Neural progenitor cell (in vitro differentiated cells): ENCODE measurements at places on chromosomes 2 and 18. TPM values are rescaled to one million over a fixed set of nuclear protein-coding genes. Genes with fewer than 3 reads are reported as not detected.

The CDK15 gene
- 0.21 TPM in 1 of 2 replicates, not detected in the other for total RNA-seq

The XPO1 gene
- 408 and 681 TPM in 2 replicates for total RNA-seq

The TLX2 gene
- total RNA-seq = not detected in 2 replicates

The RIT2 gene
- not detected in 2 replicates for total RNA-seq

The ADI1 gene
- 19.0 and 29.3 TPM in 2 replicates for total RNA-seq

DNA sequence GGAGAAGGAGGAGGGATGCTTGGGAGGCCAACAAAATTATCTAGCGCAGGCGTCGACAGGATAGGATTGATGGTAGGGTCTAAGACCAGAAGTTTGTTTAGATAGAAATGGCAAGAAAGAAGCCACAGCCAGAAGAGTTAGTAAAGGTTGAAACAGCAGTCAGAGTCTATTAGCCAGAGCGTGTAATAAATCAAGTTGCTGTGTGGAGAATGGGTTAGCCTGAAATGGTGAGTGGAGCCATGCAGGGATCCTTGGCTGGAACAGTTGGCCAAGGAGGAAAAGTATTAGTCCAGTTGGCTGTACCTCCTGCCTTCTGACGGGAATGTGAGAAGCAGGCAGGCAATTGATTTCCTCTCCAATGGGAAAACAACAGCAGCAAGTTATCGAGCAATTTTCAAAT lies 190.7 kb upstream of the CCDC68 start:
- no peak for DNase-seq
- H3K27me3 ChIP-seq = no peaks in the 10 kb centered on the region
- no peak overlapping the region for H3K4me3 ChIP-seq
- no peak overlapping the region for H3K27ac ChIP-seq

DNA sequence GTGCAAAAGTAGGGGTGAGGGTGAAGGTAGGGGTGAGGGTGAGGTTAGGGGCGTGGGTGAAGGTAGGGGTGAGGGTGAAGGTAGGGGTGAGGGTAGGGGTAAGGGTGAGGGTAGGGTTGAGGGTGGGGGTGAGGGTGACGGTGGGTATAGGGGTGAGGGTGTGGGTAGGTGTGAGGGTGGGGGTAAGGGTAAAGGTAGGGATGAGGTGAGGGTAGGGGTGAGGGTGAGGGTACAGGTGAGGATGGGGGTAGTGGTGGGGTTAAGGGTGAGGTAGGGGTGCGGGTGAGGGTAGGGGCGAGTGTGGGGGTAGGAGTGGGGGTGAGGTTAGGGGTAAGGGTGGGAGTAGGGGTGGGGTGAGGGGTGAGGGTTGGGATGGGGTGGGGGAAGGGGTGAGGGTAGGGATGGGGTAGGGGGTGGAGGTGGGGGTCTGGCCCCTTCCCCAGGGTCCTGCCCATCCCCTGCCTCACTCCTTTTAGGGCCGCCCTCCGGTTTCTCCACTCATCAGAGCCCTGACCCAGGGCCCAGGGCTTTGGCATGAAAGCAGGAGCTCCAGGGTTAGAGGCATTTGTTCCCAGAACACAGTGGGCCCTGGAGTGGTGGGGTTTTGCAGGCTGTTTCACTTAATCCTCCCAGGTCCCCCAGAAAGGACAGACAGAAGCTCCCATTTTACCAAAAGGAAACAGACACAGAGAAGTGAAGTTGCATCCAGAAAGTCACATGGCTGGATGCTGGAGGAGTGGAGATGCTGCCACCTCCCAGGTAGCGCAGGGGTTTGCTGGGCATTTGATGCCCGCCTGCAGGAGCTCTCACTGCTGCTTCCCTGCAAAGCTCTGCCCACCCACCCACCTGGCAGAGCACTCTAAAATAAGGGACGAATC lies 26.9 kb downstream of the SNORC start:
- DNase-seq = no peak
- H3K27me3 ChIP-seq = peaks cover 47% of the 10 kb centered on the region

DNA sequence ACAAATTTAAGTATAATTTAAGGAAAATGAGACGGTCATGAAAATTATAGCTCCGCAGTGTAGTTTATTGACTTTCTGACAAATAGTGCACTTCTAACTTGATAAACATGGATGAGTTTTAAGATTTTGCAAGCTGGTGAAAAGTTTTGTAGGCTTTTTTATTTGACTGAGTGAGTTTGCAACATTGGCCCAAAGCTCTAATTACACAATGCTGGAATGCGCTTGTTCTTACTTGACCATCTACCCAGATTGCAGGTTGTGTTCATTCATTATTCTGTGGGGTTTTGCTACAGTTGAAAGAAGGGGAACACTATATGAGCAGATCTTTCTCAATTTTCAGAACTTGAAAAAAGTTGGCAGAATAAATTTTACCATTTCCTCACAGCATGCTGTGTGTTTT lies 13.5 kb downstream of the SPOPL start:
- no peaks in the 10 kb centered on the region for H3K36me3 ChIP-seq
- H3K4me1 ChIP-seq = peaks cover 24% of the 10 kb centered on the region
- no peak for DNase-seq

DNA sequence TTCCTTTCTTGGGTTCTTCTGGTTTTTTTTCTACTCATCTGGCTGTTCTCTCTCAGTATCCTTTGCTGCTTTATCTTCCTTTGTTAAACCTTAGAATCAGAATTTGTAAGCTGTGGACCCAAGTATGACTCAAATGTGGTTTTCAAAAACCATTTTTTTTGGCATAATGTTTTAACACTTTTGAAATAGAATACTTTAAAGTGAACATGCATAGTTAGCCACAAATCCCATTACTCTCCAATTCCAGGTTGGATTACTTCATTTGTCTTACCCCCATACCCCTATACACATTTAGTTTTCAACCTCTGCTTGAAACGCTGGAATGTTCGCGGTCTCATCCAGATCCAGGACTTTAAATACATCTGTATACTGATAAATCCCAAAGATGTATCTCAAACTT lies 29.1 kb downstream of the ALMS1 start:
- no peak overlapping the region for H3K27ac ChIP-seq
- H3K27me3 ChIP-seq = no peaks in the 10 kb centered on the region
- H3K4me1 ChIP-seq = no peaks in the 10 kb centered on the region

- no peaks in the 10 kb centered on the region for H3K36me3 ChIP-seq
- no peaks in the 10 kb centered on the region for H3K27me3 ChIP-seq
- no peaks in the 10 kb centered on the region for H3K4me1 ChIP-seq
- no peak for DNase-seq
- no peak overlapping the region for H3K4me3 ChIP-seq
- H3K27ac ChIP-seq = no peak overlapping the region
Observed at GRCh38 chr2:177584030-177584692, 191.6 kb downstream of the AGPS start.

- peaks cover 21% of the 10 kb centered on the region for H3K4me1 ChIP-seq
- DNase-seq = no peak
- H3K27me3 ChIP-seq = no peaks in the 10 kb centered on the region
- H3K4me3 ChIP-seq = no peak overlapping the region
- H3K36me3 ChIP-seq = no peaks in the 10 kb centered on the region
Observed at GRCh38 chr2:119736021-119736420, 23.7 kb upstream of the PTPN4 start.

DNA sequence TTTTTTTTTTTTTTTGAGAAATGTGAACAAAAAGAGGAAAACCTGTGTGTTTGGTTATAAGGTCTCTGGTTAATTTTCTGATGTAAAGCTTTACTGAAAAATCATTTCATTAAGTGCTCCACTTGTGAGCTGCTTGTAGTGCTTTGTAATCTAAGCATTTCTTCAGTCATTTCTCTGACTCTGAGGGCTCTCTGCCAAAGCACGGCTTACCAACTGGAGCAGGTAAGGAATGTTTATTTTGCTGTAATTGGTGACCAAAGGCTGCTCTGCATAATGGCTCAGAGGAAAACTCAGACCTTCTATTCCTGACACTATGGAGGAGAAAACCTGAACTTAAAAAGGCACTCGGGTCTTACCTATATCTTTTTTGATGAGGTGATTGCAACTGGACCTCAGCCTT lies 848.8 kb downstream of the MBD2 start:
- H3K27me3 ChIP-seq = no peaks in the 10 kb centered on the region
- H3K4me1 ChIP-seq = peaks cover 23% of the 10 kb centered on the region
- no peak overlapping the region for H3K4me3 ChIP-seq
- no peak for DNase-seq
- H3K36me3 ChIP-seq = no peaks in the 10 kb centered on the region
- H3K27ac ChIP-seq = no peak overlapping the region

- no peak overlapping the region for H3K27ac ChIP-seq
- no peaks in the 10 kb centered on the region for H3K4me1 ChIP-seq
- no peak overlapping the region for H3K4me3 ChIP-seq
- H3K27me3 ChIP-seq = no peaks in the 10 kb centered on the region
Observed at GRCh38 chr2:27765621-27766286, 5.8 kb upstream of the MRPL33 start.

DNA sequence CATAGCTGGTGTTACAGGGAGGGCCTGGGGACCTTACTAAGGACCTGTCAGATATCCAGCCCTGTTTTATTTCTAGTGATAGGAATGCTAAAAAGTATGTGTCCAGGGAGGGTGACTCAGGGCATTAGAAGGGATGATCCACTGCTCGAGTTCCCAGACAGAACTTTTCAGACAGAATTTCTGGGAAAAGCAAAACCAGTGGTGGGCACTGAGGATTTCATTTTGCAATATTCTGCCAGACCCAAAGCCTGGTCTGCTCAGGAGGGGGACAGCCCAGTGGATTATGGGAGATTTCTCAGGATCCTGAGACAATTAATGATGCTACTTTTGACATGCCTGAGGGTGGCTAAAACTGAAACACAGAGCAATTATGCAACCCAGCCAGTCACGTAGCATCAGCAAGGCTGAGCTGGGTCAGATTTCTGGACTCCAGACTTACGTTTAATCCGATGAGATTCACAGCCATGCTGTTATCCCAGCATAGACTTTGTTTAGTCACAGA lies 4.7 kb upstream of the KCNE4 start:
- DNase-seq = no peak
- no peaks in the 10 kb centered on the region for H3K27me3 ChIP-seq

DNA sequence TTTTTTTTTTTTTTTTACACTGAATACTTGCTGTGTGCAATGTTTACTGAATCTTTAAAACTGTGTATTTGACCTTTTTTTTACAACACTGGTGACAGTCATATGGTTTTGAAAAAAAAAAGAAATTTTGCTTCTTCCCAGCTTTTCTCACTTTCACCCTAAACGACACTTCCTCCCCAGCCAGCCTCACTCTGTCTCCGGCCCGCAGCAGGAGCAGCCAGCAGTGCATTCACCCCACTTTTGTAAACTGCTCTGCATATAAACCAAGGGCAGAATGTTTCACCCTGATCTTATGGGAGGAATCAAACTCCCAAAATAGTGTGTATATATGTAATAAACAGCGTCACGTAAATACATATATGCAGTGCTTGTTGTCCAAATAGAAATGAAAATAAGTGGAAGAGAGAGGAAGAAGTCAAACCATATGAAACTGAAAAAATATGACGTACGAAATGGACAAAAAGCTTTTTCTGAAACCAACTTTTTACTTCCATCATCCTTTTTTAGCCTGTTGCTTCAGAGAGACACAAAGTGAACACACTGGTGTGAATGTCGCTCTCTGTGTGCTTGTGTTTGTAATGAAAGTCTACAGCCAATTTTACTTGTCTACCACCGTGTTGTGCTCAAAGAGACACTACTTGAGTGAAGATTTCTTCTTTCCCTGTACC lies 54.2 kb downstream of the ZCCHC2 start:
- H3K27ac ChIP-seq = no peak overlapping the region
- DNase-seq = no peak
- H3K27me3 ChIP-seq = no peaks in the 10 kb centered on the region
- H3K36me3 ChIP-seq = no peaks in the 10 kb centered on the region
- H3K4me3 ChIP-seq = no peak overlapping the region
- H3K4me1 ChIP-seq = peaks cover 6% of the 10 kb centered on the region

DNA sequence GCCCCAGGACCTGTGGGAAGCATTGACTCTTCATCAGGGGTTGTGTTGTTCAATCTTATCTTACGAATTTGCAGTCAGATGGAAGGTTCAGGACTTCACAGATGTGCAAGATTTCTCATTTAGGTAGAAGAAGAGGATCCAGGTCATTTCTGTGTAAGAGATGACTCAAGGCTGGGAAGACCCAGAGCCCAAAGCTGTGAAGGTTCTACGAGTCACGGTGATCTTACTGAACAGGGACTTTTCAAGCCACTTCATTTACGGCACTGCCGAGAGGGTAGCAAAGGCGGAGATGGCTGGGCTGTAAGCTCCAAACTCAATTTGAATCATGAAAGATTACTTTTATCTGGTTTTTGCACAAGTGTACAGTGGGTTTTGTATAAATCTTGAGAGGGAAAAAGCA lies 228.0 kb upstream of the MEX3C start:
- no peaks in the 10 kb centered on the region for H3K4me1 ChIP-seq
- no peak overlapping the region for H3K27ac ChIP-seq
- no peaks in the 10 kb centered on the region for H3K36me3 ChIP-seq
- no peak overlapping the region for H3K4me3 ChIP-seq

GRCh38 chr2:42054714-42055430 lies 7.1 kb downstream of the PKDCC start:
- no peak for DNase-seq
- H3K36me3 ChIP-seq = no peaks in the 10 kb centered on the region
- no peak overlapping the region for H3K27ac ChIP-seq
- H3K4me3 ChIP-seq = no peak overlapping the region
- H3K4me1 ChIP-seq = peaks cover 61% of the 10 kb centered on the region

DNA sequence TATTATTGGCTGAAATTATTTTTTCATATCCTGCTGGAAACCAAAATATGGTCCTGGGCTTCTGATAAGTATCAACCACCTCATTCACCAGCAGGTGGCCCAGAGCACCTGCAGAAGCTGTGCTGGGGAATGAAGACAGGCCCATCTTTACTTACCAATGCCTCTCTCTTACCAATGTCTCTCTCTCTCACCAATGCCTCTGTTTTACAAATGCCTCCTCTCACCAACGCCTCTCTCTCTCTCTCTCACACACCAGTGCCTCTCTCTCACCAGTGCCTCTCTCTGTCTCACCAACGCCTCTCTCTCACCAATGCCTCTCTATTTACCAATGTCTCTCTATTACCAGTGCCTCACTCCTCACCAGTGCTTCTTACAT lies 2.3 kb upstream of the MAL start:
- DNase-seq = no peak
- no peaks in the 10 kb centered on the region for H3K4me1 ChIP-seq
- peaks cover 49% of the 10 kb centered on the region for H3K27me3 ChIP-seq
- H3K36me3 ChIP-seq = no peaks in the 10 kb centered on the region
- no peak overlapping the region for H3K4me3 ChIP-seq

DNA sequence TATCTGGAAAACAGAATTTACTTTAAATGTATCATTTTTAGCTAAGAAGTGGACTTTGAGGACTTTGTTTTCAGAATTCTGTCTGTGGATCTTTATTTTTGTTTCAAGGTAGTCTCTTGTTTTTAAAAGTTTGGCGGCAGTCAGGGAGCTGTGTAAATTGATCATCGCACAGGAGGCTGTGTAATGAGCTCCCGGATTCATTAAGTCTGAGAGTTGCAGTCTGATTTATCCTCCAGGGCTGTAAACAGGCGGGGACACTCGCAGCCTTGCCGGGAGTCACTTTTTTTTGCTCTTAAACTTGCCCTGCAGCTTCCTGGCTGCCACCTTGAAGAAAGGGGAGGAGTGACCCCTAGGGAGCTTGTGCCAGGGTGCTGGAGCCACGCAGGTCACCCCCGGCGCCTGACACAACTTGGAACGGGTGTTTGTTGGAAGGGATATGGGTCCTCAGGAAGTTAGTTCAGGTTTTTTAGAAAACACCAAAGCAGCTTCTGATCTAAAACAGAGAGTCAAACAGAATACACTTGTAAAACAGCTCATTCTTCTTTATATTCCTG lies 76.2 kb downstream of the DCDC2C start:
- no peak overlapping the region for H3K4me3 ChIP-seq
- no peak for DNase-seq
- no peaks in the 10 kb centered on the region for H3K27me3 ChIP-seq
- no peaks in the 10 kb centered on the region for H3K4me1 ChIP-seq
- no peak overlapping the region for H3K27ac ChIP-seq

- DNase-seq = no peak
- H3K4me3 ChIP-seq = no peak overlapping the region
- H3K27me3 ChIP-seq = no peaks in the 10 kb centered on the region
- peaks cover 35% of the 10 kb centered on the region for H3K4me1 ChIP-seq
Observed at GRCh38 chr2:169294001-169294675, 68.2 kb downstream of the LRP2 start.
